ENCODE measurements at places on chromosomes 3 and 15.

DNA sequence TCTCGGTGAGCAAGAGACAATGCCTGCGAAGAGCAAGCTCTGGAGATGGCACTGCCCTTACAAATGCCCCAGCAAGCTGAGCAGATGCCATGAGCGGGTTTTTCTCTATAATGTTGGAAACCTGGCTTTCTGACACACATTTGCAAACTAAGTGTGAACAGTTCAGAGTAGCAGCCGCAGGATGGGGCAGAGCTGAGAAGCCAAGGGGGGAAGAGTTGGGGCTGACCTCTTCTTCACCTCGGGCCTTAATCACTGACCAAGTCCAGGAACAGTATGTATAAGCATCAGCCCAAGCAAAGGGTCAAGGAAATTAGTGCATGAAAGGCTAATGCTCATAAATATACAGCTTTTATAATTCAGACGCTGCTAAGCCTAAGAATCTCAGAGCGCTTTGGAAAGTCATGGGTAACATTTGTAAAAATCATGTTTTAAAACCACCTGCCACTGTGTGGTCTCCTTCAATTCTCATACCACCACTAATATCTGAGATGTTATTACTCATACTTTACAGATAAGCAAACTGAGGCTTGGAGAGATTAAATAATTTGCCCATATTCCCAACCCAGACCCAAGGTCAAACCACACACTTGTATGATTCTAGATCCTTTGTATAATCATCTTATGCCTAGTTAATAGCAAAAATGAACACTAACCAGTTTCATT, 603.4 kb downstream of the FOXP1 start:
- no peak for DNase-seq

DNA sequence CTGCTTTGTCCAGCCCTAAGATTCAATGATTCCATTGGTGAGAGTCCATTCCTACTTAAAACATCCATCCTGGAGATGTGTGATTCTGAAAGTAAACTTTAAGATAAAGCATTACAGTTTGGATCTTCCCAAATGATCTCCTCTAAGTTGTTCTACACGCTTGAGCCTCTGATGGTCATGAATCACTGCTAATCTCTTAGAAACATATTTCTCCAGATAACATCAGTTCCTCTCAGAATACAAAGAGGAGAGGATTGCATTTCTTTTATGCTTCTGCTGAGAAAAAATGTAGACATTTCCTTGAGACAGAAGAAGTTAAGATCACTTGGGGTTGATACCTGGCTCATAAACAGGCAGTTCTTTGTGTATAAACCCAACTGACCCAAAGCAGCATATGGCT, 281.2 kb upstream of the DPH6 start:
- DNase-seq, result no peak

DNA sequence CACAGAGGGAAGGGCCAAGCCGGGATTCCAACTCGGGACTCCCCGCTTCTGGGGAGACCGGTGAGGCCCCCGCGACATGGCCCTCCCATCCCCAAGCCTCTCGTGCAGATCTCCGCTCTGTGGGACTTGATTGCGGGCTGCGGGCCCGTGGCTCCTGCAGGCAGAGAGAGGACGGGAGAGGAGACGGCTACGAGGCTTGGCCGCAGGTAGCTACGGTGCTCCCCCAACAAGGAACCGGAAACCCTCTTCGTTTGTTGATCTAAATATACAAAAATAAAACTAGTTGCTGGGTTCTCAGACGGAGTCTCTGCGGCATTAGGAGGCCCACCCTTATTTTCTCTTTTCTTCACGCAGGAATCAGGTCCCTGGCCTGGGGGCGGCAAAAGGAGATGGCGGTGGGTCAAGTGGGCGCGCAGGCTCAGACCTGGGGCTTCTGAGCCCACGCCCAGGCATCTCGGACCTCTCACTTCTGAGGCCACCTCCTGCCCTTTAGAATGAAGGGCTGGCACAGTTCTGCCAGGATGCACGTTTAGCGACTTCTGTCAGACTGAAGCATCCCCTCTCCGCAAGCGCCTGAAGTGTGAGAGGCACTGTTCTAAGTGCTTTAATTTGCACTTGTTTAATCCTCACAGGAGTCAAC, 10.9 kb downstream of the GNB5 start:
- no peak for DNase-seq

- DNase-seq, result no peak
Observed at GRCh38 chr3:144499001-144499930, 527.6 kb downstream of the DIPK2A start.
